ENCODE measurements at places on chromosomes 1 and 21. TPM values are rescaled to one million over a fixed set of nuclear protein-coding genes. Genes with fewer than 3 reads are reported as not detected.

DNA sequence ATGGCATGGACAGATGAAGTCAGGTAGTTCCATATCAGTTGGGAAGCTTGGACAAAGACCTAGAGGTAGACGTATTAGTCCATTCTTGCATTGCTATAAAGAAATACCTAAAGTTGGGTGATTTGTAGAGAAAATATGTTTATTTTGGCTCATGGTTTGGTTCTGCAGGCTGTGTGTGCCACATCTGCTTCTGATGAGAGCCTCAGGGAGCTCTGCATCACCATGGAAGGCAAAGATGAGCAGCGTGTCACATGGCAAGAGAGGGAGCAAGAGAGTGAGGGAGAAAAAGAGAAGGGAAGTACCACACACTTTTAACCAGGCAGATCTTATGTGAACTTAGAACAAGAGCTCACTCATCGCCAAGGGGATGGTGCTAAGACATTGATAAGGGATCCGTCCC, 9.0 kb downstream of the TSACC start:
- peak; percentile 83 for DNase-seq

GRCh38 chr1:113008365-113008714, 52.3 kb upstream of the SLC16A1 start:
- no peak for DNase-seq

DNA sequence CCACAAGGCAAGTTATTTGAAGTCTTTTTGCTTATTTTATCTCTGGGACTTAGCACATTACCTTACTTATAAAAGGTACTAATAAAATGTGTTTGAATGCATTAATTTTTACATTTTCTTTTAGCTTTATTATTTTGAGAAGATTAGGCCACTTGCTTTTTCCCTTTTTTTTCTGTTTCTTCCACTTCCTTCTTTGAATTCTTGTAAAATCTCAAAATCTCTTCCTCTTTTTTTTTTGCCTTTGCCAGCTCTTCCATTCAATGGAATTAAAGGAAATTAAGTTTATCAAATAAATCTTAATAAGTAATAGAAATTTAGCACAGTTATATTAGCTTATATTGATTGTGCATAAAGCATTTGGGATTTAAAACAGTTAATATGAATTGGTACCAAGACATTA, 260.9 kb downstream of the SRGAP2C start:
- no peak for DNase-seq

DTL gene
- 47.7 TPM for total RNA-seq

DNA sequence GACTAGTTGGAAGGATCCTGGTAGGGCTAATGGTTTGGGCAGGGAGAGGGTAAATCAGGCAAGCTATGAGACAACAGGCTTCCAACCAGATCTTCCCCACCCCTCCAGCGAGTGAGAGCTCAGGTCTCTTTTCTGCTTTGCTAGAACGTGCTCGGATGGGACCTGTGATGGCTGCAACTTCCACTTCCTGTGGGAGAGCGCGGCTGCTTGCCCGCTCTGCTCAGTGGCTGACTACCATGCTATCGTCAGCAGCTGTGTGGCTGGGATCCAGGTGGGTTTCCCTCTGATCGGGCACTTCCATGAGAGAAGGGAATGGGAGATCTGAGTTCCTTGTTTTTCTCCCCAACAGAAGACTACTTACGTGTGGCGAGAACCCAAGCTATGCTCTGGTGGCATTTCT, 14.0 kb upstream of the SARS1 start:
- no peak for DNase-seq

- no peak for DNase-seq
Observed at GRCh38 chr1:209678981-209679539, 3.8 kb downstream of the G0S2 start.

DNA sequence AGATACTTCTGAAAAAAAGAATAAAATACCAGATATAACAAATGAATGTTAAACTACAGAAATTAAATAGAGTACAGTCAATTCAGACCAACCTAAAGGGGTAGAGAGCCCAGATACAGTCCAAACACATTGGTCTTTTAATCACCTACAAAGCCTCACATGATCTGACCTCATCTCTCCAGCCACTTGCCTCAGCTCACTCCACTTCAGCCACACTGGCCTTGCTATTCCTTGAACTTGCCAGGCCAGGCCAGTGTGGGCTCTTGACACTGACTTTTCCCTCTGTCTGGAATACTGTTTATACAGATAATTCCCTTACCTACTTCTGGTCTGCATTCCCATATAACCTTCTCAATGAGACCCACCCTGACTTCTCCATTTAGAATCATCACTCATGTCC, 17.0 kb upstream of the PPIE start:
- no peak for DNase-seq

GRCh38 chr1:197559655-197560054, 215.6 kb downstream of the DENND1B start:
- no peak for DNase-seq

DNA sequence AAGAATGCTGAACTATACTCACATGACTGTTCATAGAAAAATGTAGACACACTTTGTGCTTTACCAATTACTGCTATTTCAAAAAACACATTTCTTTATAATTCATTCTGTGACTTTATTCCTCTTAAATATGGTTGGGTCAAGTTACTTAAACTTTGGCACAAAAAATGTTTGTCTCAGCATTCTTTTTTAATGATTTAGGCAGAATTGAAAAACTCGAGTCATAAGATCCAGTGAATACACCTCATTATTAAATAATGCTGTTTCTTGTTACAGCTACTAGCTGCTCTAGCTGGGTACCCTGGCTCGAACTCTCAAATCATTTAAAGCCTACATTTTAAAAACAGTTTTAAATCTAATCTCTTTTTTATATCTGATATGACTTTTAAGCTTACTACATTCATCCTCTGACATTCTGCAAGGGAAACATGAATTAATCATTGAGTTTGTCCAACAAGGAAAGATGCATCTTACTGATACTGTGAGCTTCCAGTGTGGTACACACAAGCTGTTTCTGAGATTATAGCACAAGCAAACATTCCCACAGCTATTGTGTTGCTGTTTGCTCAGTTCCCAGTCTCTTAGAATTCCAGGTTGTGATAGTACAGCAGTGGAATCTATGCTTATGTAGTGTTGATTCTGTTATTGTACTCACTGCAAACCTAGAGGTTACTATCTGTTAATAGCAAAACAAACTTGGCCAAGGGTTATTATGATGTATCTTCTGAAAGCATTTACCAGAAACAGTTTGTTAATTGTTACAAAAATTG, 746.5 kb downstream of the USP25 start:
- peak; percentile 11 for DNase-seq

ZP4 gene
- total RNA-seq: not detected

- DNase-seq: no peak
Observed at GRCh38 chr1:214604523-214604922, 1.5 kb downstream of the CENPF start.

- DNase-seq: peak; percentile 13
Observed at GRCh38 chr1:48776393-48777218, at the start of gene BEND5. TSS of gene BEND5 (minus strand) at chr1:48776891. CDS start at chr1:48776831, 60 bp downstream.

GRCh38 chr1:23132033-23132432, 36.6 kb downstream of the LUZP1 start:
- DNase-seq: no peak

GRCh38 chr1:119743308-119743707, 25.4 kb downstream of the HMGCS2 start:
- peak; percentile 66 for DNase-seq

BRDT gene
- not detected for total RNA-seq

GRCh38 chr1:212981025-212981495, 30.7 kb downstream of the VASH2 start:
- no peak for DNase-seq

DNA sequence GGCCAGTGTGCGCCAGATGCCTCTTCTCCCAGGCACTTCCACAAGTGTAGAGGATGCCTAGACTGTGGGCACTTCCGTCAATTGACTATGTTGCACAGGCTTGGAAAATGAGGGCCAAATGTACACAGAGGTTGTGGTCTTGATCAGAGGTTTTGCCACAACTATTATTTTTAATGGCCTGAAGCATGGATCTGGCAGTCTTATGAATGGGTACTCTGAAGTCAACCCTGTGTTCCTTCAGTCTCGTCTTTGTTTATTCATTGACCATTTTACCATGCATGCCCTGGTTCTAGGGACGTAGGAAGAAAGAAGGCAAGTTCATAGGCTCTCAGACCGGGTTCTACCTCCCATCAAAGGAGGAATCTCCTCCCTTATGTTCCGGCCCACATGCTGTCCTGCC, 329.1 kb downstream of the HHAT start:
- no peak for DNase-seq

LHX8 gene
- total RNA-seq: not detected

TGFBR3 gene
- total RNA-seq: 118 TPM

DNA sequence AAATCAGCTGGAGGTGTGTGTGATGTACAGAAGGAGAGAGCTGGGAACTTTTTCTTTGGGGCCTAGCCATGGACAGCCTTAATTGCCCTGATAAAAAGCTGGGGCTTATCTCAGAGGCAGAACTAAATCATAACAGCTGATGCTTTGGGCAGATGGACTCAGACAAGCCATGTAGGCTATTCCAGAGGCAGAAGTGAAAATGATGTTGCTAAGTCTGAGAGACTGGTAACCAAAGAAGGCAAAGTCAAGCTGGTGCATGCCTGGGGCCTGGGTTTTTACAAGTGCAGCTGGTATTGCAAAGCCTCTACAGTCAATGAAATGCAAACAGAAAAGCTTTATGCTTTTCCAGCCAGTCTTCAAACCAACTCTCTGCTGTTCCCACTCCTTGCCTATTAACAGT, 39.0 kb upstream of the LMX1A start:
- DNase-seq: no peak

- no peak for DNase-seq
Observed at GRCh38 chr1:232940262-232940661, 10.1 kb upstream of the NTPCR start.

NHLH1 gene
- not detected for total RNA-seq

DNA sequence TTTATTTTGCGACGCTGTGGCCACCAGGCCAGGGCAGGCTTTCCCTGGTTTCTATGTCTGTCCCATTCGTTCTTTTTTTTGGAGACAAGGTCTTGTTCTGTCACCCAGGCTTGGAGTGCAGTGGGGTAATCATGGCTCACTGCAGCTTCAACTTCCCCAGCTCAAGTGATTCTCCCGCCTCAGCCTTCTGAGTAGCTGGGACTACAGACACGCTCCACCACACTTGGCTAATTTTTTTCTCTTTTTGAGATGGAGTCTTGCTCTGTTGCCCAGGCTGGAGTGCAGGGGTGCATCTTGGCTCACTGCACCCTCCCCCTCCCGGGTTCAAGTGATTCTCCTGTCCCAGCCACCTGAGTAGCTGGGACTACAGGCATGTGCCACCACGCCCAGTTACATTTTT, 43.4 kb upstream of the WNT4 start:
- DNase-seq: no peak

DNA sequence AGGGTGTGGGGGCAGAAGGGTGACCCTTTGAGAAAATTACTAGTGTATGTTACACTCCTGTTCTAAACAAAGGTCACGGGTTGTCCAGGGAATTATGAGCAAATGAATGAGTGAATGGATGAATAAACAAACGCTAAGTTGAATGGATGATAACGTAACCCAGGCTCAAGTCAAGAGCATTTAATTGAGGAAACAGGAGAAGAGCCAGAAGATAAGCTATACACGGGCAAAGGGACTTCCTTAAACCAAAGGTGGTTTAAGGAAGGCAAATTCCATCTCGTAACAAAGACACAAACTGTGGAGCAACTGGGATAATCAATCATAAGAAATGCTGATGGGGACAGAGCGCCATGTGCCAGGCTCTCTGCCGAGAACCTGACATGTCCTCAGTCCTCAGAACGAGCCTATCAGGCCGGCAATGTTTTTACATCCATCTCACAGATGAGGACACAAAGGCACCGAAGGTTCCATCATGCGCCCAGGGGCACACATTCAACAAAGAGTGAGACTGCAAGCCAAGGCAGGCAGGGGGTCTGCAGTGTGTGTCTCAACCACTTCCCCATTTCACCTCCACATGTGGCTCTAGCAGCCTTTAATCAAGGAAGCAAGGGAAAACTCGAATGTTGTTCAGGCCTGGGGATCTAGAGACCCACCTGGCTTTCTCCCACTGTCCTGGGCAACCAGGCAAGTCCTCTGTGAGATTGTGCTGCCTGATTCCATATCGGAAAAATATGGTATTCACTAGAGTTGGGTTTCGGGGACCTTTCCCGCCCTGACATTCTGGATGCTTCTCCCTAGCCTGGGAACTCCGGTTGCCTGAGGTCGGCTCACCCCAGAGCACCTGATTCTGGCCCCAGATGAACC, 126.8 kb upstream of the EDN2 start:
- no peak for DNase-seq

DNA sequence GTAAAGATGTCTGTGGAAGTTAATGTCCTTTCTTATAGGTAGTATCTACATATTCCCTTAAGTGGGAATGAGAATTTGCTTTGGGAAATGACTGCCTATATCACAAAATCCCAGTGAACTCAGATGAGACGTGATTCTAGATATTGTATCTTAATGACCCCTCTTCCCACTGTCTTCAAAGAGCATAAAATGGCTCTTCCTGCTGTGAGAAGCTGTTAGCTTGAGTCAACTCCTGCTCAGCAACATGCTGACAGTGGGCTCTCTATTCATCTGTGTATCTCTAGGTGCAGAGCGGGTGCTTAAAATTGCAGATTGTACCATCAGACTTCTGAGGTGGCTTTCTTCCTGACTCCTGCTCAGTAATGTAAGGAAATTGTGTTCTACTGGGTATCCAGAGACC, 100.6 kb downstream of the SPAG17 start:
- no peak for DNase-seq

TNNT2 gene
- not detected for total RNA-seq

GRCh38 chr21:16535102-16535422, 805.3 kb downstream of the USP25 start:
- peak; percentile 96 for DNase-seq

DNA sequence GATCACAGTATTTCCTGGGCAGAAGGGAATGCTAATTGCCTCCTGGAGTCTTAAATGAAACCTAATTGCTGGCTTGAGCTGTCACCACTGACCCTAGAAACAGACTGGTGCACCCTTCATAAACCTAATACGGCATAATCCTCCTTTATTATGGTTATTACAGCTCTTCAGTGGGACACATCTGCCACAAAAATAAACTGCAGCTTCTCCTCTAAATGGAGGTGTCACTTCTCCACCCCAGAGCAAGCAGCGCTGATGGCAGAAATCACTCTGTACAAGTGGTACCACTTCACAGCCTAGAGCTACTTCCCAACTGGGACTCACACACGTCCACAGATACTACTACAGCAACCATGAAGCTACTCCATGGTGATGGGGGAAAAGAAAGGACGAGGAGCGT, 11.1 kb downstream of the PTPN14 start:
- no peak for DNase-seq

C1orf185 gene
- not detected for total RNA-seq

MYOC gene
- total RNA-seq: 0.36 TPM

HOOK1 gene
- not detected for total RNA-seq

HCRTR1 gene
- 0.18 TPM for total RNA-seq

- no peak for DNase-seq
Observed at GRCh38 chr1:151814426-151814825, 9.2 kb upstream of the LINGO4 start.

- no peak for DNase-seq
Observed at GRCh38 chr1:99559166-99559565, 86.7 kb upstream of the PALMD start.

GLIS1 gene
- 1.6 TPM for total RNA-seq

OR6K3 gene
- total RNA-seq: not detected

FCRL1 gene
- not detected for total RNA-seq

Measured in fibroblast of the aortic adventitia (primary cell).